Suprapubic skin (tissue), 4 donors: ENCODE measurements at places on chromosomes 12 and 14. TPM values are rescaled to one million over a fixed set of nuclear protein-coding genes. Genes with fewer than 3 reads are reported as not detected.

The INTS13 gene
- total RNA-seq = 29.1 TPM

The MYH6 gene
- total RNA-seq = not detected

The TPPP2 gene
- not detected for total RNA-seq

The FKBP3 gene
- 19.4 TPM for total RNA-seq

The CLEC9A gene
- not detected for total RNA-seq

The RIC8B gene
- total RNA-seq = 10.9 TPM

The MAP1LC3B2 gene
- 13.9 TPM for total RNA-seq
